Hematopoietic multipotent progenitor cell treated with erythropoietin and hydrocortisone succinate and interleukin-3 and kit ligand, for 6 days (in vitro differentiated cells): ENCODE measurements at places on chromosomes 7 and 10.

DNA sequence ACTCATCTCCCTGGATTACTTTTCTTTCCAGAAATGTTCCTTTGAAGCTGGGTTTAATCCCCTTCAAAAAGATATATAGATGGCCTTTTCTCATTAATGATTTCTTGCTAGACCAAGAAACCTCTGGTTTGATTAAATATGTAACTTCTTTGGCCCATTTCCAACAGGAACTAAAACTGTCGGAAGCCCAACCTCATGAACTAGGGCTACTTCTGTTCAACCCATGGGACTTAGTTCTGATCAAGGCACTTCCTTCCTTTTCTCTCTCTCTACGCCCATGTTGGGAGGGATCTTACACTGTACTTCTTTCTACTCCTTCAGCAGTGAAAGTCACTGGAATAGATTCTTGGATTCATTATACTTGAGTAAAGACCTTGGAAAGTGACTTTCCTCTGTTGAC is 83.6 kb downstream of the TMEM106B start:
- peak; percentile 48 for DNase-seq

- no peak for DNase-seq
These were observed 40.9 kb downstream of the SHOC2 start for GRCh38 chr10:110960333-110960712.

- no peak for DNase-seq
These were observed 71.4 kb upstream of the NFKB2 start for GRCh38 chr10:102324061-102324460.

- no peak for DNase-seq
These were observed 29.7 kb upstream of the MTERF1 start for GRCh38 chr7:91910171-91910570.

GRCh38 chr7:1403638-1404459 is 55.4 kb downstream of the MICALL2 start:
- peak; percentile 27 for DNase-seq

GRCh38 chr10:60142736-60143135 is 236.4 kb upstream of the CCDC6 start:
- DNase-seq = no peak

DNA sequence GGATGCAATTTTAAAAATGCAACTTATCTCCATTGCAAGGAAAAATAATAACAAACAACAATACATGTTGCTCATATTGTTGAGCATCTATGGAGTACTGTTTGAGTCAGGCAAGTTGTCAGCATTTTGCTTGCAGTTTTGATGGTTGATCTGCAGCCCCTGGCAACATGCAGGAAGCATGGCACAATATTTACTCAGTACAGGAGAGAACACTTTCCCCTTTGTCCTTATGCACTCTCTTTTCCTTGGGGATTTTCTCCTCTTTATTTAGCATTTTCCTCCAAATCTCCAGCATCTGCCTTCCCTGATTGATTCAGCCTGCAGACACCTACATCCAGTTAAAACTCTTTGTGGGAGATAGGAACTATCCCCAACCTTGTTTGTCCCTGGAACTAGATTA is 620.5 kb upstream of the LRRN3 start:
- no peak for DNase-seq

GRCh38 chr10:124035306-124035927 is 58.0 kb downstream of the CHST15 start:
- no peak for DNase-seq

DNA sequence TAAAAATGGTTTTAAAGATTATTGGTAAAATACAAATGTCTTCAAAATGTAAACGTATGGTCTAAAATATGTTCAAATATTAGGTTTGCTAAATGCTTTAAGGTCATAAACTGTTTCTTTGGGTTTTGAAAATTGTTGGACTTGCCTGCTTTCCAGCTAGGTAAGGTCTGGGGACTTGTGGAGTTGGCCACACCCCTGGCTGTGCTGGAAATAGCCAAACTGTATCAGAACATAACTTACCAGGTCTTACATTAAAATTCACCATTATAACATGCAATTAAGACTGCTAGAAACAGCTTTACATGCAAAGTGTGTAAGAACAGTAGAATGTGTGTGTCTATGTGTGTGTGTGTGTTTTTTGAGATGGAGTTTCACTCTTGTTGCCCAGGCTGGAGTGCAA is 29.7 kb upstream of the BNIP3 start:
- no peak for DNase-seq

DNA sequence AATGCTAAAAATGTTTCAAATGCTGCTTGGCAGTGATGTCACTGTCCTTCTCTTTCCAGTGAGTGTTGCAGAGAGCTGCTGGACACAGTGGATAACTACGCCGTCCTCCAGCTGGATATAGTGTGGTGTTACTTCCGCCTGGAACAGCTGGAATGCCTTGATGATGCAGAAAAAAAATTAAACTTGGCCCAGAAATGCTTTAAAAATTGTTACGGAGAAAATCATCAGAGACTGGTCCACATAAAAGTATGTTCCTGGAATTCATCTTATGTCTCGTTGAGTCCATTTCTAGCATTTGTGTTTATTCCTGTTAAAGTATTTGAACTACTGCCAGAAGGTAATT is 25.2 kb downstream of the NUB1 start:
- DNase-seq = no peak

- DNase-seq = no peak
These were observed 357.0 kb downstream of the THSD7A start for GRCh38 chr7:11474902-11475585.

DNA sequence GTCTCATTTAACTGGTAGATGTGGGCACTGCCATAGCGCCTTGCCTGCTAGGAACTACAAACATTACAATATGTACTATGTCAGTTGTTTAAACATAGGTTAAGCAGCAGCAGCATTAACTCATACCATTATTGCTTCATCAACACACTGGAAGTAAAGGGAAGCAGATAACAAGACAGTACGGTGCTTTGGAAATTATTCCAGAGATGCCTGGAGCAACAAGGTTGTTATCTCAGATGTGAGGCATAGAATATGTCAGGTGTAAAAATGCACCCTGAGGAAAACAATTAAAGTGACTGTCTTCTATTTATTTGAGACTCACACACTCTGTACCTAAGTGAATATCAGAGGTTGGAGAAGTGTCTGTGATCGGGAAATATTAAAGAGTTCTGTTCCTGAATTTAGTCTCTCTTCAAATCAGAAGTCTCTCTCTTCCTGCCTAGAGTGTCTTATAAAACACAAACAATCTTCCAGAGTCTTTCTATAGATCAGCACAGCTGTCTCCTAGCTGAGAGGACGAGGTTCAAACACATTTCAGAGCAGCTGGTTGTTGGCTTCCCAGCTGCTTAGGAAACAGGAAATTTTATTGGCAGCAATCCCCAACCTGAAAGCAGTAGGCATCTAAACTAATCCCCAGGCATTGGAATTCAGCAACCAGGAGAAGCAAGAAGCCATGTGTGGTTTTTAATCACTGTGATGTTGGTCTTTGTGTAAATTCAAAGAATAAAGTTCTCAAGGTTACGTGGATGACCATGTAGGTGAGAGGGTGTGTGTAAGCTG is 994.4 kb upstream of the LRRTM3 start:
- no peak for DNase-seq
